ENCODE measurements at places on chromosomes 1 and 21.

- peak; percentile 89 for DNase-seq
Measured at GRCh38 chr1:11730429-11730891, 5.5 kb upstream of the AGTRAP start.

DNA sequence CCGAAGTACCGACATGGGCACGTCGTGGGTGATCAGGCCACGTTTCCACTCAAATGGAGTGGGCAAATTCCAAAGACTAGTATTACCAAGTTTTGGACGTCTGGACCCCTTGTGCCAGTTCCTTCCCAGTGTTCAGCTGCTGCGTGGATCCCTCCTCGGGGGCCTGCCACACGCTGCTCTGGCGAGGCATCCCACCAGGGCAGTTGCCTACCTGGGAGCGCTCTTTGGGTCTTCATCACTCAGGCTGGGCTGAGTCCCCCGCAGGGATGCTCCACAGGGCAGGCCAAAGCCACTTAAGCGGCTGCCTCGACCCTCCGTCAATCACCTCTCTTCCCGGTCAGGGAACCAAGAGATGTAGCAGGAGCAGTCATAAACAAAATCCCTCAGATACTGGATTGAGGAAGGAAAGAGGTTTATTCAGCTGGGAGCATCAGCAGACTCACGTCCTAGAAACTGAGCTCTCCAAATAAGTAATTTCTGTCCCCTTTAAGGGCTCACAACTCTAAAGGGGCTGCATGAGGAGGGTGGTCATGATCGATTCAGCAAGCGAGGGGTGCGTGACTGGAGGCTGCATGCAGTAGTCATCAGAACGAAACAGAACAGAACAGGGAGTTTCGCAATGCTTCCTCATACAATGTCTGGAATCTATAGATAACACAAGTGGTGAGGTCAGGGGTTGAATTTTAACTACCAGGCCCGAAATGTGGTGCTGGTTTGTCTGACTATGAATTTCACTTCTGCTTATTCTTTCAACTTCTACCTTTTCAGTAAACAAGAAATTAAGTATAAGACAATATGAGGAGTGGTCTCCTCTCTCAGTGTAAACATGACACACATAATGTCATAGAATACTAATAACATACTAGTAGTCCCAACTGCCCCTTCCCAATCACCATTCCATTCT lies 998.6 kb upstream of the NCAM2 start:
- peak; percentile 24 for DNase-seq

DNA sequence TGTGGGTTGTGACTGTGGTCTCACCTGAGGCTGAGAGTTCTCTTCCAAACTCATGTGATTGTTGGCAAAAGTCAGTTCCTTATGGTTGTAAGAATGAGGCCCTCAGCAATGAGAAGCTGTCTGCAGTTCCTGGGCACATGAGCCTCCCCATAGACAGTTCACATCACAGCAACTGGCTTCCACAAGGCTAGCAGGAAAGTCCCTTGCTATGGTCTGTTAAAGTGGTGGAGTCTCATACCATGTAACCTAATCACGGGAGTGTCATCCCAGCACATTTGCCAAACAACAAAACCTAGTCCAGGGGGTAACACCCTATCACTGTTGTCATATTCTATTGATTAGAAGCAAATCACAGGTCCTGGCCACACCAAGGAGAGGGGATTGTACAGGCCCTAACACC lies 163.8 kb downstream of the BACH1 start:
- DNase-seq = no peak

DNA sequence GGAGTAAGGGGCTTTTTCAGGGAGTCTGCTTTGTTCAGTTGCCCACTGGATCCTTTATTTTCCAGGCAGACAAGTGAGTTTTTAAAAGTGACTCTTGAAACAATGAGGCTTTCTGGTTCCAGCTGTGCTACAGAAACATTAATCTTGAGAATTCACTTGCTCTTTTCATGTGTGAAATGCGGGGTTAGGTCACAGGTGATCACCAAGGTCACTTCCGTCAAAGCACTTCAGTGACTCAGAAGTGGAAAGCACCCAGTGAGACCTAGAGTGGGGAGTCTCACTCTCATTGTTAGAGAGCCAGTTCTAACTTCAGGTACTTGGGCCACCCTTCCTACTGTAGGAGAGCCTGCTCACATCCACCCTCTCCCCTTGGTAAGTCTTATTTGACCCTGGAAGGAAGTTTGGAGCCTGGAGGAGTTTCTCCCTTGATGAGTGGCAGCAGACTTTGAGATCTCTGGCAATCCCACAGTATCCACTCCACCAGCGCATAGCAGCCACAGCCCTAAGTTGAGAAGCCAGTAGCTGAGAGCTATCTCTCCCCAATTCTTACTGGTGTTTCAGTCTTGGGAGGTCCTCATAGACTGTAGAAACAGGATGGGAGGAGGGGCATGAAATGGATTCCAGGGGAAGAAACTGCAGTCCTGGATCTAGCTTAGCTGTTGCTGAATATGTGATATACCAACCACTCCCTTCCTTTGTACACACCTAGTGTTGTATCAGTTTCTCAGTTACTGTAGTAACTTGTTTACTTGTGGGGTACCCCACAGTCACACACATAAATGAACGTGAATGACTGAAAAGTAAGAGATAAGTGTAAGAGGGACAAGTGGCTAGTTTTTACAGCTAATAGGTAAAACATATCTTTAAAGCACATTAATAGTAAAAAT lies 3.1 kb downstream of the TACSTD2 start:
- no peak for DNase-seq

GRCh38 chr1:37149296-37149695 lies 115.0 kb upstream of the GRIK3 start:
- DNase-seq = no peak

GRCh38 chr1:101595881-101596374 lies 359.1 kb downstream of the S1PR1 start:
- DNase-seq = no peak

- peak; percentile 18 for DNase-seq
Measured at GRCh38 chr1:94863297-94863911, 43.2 kb downstream of the SLC44A3 start.

DNA sequence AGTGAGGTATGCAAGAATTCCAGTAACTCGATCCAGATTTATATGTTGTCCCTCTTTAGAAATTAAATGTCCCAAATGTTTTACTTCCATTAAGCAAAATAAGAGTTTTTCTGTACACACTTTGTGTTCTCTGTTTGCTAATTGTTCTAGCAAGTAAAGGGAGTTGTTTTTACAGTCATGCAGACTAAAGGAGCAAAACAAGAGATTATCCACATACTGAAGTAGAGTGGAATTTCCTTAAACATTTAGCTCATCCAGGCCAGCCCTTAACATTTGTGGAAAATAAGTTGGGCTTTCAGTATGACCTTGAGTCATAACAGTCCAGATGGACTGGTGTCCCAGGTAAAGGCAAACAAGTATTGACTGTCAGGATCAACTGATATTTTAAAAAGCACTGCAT lies 44.1 kb upstream of the TINAGL1 start:
- no peak for DNase-seq

DNA sequence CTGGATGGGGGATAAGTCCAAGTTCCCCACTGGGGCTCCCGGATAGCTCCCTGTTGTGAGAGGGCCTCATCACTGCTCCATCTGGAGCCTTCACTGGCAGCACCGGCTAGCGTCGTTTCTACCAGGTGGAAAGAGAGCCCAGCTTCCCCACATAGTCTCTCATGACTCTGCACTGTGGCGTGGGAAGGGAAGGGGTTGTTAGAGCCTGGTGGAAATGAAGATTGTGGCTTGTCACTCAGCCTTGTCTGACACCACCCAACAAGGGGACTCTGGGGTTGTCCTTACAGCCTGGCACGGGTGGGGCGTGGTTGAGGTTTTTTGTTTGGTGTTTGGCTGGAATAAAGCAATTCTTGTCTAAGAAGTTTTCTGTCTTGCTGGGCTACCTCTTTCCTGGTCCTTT lies 94.6 kb downstream of the ADARB1 start:
- peak; percentile 30 for DNase-seq

DNA sequence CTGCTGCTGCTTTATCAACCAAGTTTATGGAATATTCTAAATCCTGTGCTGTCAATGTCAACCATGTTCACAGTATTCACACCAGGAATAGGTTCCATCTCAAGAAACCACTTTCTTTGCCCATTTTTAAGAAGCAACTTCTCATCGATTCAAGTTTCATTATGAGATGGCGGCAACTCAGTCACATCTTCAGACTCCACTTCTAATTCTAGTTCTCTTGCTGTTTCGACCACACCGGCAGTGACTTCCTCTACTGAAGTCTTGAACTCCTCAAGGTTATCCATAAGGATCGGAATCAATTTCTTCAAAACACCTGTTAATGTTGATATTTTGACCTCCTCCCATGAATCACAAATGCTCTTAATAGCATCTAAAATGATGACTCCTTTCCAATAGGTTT lies 39.7 kb upstream of the IFNLR1 start:
- no peak for DNase-seq

GRCh38 chr1:11741919-11742558 lies 6.1 kb downstream of the AGTRAP start:
- no peak for DNase-seq

Measured in suppressor macrophage treated with lipopolysaccharide for 1 hour (primary cell).